Left ventricle myocardium inferior (tissue), 1 donor: ENCODE measurements at places on chromosomes 2 and 18.

GRCh38 chr18:42113529-42114191 is 158.6 kb downstream of the PIK3C3 start:
- peak overlapping the region; percentile 31 for H3K27ac ChIP-seq
- no peak overlapping the region for H3K4me3 ChIP-seq
- DNase-seq = no peak
- H3K36me3 ChIP-seq = no peaks in the 10 kb centered on the region

DNA sequence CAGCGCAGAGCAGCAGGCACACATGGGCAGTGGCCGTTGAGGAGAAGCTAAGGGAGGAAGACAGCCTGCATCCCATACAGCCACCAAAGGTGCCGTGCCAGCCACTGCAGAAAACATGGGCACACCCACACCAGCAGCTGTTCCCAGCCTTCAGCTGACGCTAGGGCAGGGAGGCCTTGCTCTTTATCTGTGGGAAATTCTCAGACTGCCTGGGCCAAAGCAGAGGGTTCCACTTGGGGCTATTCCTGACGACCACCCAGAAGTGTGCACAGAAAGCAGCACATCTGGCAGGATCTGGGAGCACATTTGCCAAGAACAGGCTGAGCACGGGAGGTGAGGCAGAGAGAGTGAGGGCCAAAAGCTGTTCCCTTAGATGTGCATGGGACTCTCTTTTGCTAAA is 101.3 kb upstream of the SOX11 start:
- H3K4me1 ChIP-seq = no peaks in the 10 kb centered on the region
- H3K27me3 ChIP-seq = peaks cover 34% of the 10 kb centered on the region
- H3K27ac ChIP-seq = no peak overlapping the region
- no peak overlapping the region for H3K4me3 ChIP-seq
- DNase-seq = no peak
- H3K36me3 ChIP-seq = no peaks in the 10 kb centered on the region

- H3K36me3 ChIP-seq = no peaks in the 10 kb centered on the region
- H3K27ac ChIP-seq = no peak overlapping the region
- H3K4me3 ChIP-seq = no peak overlapping the region
- H3K27me3 ChIP-seq = no peaks in the 10 kb centered on the region
- no peak for DNase-seq
- no peaks in the 10 kb centered on the region for H3K4me1 ChIP-seq
Observed at GRCh38 chr2:221085341-221085900, 486.7 kb downstream of the EPHA4 start.

DNA sequence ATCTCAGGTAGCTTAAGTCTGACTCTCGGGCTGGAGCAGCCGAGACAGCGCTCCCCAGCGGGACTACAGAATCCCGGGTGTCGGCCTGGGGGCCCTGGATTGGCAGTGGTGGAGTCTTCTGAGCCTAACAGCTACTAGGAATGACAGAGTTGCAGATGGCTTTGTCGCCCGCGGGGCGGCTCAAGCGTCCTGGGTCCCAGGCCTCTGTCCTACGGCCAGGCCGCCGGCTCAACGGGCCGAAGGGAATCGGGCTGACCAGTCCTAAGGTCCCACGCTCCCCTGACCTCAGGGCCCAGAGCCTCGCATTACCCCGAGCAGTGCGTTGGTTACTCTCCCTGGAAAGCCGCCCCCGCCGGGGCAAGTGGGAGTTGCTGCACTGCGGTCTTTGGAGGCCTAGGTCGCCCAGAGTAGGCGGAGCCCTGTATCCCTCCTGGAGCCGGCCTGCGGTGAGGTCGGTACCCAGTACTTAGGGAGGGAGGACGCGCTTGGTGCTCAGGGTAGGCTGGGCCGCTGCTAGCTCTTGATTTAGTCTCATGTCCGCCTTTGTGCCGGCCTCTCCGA is 8.8 kb downstream of the SIX2 start:
- H3K4me1 ChIP-seq = peaks cover 39% of the 10 kb centered on the region
- H3K27ac ChIP-seq = no peak overlapping the region
- peak overlapping the region; percentile 57 for H3K4me3 ChIP-seq
- H3K36me3 ChIP-seq = no peaks in the 10 kb centered on the region
